NCI-H2227 treated with DMSO at 0.1 percent for 48 hours (cell line): ENCODE measurements at places on chromosomes 7 and 10.

GRCh38 chr7:110347081-110347480 is 743.8 kb upstream of the LRRN3 start:
- DNase-seq: no peak

DNA sequence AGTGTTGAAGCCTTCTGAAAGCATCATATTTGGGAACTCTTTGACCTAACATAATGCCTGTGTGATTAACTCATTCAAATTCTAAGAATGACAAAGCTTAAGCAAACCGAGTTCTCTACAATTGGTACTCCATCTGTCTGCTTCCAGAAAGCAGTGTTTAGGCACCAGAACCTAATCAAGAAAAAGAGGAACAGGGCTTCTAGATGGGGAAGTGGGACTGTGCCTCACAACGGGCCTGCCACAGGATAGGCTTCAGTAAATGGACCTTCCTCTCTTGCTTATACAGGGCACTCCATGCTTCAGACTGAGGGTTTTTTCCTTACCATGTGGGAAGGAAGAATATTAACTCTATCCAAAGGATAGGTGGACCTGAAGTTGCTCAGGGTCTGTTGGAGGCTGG is 808.1 kb downstream of the XPNPEP1 start:
- no peak for DNase-seq

GRCh38 chr7:129341212-129341611 is 93.0 kb upstream of the STRIP2 start:
- DNase-seq: no peak

DNA sequence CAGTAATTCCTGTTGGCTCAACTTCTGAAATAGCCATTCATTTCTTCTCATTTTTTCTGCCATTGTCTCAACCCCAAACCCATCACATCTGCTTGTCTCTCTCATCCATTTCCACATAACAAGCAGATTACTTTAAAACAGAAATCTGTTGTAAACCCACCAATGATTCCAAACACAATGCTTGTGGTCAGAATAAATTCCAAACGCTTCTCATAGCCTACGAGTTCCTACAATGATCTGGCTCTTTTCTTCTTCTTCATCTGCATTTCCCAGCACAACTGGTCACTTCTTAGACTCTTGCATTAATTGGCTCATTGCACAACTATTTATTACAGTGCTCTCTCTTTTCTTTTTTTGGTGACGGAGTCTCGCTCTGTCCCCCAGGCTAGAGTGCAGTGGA is 364.1 kb downstream of the GATA3 start:
- no peak for DNase-seq

- no peak for DNase-seq
Observed at GRCh38 chr7:63087575-63088190, 911.0 kb upstream of the ZNF722 start.

DNA sequence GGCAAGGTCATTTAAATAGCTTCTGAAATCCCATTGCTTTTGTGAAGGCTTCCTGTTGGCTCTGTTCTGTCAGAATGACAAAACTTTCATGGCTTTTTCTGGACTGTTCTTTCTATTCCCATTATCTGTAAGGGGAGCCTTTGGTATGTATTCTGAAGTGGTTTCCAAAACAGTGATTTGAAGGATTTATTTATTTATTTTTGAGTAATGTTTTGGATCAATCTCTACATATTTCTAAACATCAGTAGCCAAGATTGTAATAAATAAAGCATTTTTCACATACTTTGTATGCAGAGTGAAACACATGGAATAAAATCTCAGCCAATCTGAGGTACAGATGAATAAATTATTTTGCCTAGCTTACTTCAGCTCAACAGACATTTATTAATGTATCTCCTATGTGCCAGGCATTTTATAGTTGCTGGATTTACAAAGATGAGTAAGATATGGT is 121.1 kb downstream of the BBS9 start:
- DNase-seq: no peak

DNA sequence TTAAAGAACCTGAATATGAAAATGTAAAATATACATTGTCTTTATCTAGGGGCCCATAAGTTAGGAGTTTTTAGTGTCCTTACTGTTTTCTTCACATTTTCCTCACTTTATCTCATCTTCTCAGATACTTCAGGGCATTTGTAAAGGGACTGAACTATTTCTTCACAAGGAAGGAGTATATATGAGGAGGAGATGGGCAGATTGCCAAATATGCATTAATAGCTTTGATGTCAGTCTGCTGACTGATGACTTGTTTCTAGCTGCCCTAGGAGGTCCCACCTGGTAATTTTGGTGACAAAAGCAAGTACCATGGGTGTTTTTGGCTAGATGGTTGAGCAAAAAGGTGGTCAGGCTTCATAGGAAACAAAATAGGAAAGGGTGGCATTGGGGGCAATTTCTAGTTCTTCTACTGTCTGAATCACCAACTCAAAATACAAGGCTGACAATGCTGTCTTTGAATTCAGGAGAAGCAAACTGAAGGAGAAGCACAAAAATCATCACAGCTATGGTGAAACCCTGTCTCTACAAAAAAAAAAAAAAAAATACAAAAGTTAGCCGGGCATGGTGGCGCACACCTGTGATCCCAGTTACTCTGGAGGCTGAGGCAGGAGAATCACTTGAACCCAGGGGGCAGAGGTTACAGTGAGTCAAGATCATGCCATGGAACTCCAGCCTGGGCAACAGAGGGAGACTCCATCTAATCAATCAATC is 10.4 kb upstream of the STRIP2 start:
- DNase-seq: no peak

DNA sequence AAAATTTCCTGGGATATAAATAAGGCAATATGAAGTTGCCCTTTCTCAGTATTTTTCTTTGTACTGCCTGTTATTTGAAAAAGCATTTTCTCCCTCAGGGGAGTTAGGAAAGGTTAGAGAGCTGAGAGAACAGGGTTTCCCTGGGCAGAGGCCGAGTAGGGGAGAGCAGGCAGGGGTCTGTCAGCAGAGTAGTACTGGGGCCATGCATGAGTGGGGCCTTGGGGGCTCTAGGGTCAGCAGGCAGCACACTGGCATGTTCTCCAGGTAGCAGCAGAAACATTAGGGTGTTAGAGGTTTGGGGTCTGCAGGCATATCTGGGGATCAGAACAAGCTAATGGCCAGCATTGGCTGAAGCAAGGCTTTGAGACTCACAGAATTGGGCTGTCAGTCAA is 56.4 kb downstream of the KLRG2 start:
- no peak for DNase-seq

DNA sequence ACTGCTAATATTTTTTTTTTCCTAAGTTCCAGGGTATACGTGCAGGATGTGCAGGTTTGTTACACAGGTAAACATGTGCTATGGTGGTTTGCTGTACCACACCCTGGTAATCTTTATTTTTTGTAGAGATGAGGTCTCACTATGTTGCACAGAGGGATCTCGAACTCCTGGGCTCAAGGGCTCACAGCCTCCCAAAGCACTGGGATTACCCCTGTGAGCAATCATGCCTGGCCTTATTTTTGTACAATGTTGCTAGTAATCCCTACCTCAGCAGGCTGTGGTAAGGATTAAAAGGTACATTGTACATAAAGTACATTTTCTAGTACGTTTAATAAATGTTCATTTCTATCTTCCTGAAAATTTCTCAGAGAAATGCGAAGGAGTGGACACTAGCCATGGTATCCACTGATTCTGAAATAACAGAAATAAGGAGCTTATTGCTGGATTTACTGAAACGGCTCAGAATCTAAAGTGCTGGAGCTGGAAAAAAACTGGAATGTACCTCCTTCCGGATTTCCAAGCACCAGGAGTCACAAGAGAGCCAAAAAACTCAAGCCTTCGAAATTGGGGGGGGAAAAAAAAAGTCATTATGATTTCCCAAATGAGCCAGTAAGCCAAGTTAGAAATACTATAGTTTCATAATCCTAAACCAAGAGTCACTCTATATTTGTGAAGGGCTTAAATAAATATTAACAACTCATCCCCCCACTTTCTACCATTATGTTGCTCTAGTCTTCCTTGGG is 69.6 kb downstream of the NT5C2 start:
- no peak for DNase-seq

- no peak for DNase-seq
Observed at GRCh38 chr7:105084581-105084980, 70.6 kb downstream of the KMT2E start.

DNA sequence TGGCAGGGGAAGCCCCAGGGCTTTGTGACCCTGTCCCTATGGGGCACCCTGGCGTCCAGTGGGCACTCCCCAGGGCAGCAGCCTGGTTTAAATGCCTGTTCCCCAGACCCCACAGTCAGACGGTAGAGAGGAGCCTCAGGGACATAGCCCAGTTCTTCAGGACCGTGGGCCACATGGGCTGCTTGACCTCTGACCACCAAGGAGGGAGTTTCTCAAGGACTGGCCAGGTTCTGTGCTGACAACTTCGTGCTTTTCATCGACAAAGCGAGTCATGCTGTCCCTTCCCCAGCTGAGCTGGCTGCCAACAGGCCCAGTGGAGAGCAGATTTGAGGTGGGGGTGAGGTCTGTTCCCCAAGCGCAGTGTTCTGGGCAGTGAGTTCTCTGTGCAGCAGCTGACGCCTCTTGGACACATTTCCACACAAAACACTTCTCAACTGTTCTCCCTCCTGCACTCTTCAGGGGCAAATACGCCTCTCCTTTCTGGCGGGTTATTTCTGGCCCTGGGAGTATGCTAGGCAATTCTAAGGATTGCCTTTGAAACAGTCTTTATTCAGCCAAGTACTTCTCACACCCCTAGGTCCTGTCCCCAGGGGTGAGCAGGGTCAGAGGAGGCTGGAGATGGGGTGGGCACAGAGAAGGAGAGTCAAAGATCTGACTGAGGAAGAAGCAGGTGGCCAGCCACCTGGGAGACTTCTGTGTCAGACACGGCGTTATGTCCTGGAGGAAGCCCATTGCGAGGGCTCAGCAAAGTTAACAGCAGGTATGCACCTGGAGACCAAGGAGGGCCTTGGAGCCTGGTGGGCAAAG is 57.3 kb upstream of the CAMK2B start:
- DNase-seq: no peak

- peak; percentile 4 for DNase-seq
Observed at GRCh38 chr7:87886875-87887274, 10.6 kb downstream of the DBF4 start.

DNA sequence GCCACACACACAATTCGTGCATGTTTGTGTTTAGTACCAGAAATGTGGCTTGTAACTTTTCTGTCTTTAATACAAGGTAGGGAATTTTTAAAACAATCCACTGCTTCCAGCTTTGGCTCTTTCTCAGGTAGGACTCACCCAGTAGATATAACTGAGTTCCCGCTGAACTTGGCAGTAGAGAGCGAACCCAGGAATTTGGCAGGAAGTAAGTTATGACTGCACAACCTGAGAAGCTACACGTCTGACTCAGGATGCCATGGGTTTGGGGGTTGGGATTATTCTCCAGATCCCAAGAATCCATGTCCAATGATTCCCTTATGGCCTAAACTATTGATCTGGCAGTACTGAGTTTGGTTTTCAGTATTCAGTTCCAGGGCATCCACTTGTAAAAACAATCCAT is 499.7 kb downstream of the CALN1 start:
- DNase-seq: no peak

- no peak for DNase-seq
Observed at GRCh38 chr7:98958968-98959367, 80.6 kb downstream of the TRRAP start.

DNA sequence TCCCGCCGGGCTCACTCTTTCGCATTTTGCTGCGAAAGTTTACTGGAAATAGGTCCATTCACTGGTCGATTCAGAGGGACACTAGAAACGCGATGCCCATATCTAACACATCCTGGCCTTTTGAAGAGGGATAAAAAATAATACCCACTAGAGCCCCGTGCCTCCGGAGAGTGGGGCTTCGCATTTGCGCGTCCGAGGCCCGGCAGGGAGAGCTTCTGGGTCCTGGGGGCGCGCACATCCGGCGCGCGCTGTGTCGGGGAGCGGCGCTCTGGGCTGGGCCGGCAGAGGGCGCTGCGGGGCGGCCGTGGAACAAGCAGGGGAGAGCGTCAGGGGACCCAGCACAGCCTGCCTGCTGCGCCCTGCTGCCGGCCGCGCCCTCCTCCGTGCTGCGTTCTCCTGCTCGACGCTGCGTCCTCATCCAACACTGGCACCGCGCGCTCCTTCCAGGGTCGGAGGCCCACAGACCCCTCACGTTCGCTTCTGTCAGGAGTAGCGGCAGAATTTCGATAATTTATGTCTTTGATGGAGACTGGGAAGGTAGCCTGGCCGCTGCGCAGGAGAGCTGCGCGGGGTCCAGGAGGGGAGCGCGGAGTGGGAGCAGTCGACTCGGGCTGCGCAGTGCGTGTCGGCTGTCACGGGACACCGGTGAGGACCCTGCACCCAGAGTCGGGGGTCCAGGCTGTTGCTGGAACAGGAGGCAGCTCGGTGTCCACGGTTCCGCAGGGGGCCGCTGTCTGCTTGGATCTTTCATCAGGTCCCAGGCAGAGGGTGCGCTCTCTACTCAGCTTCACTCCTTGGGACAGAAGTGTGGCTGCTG is 41.5 kb upstream of the ZNF32 start:
- DNase-seq: peak; percentile 35

DNA sequence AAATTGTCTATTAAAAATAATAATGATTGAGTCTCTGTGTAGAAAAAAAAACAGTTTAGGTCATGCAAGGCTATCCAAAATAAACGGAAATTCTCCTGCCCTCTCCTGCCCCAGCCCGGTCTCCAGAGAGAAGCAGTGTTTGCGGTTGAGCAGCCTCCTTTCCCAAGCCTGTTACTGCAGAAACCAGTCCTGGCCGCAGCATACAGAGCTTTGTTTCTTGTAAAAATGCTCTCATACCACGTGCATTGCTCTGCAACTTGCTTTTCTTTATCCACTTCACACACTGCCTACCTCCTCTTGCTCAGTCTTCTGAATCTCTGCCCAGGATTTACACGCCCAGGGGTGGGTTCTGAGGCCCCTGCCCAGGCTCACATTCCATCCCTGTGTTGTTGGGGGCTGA is 34.4 kb upstream of the CUL1 start:
- DNase-seq: no peak

GRCh38 chr10:5888843-5889623 is 660 bp downstream of the ANKRD16 start:
- DNase-seq: peak; percentile 25

DNA sequence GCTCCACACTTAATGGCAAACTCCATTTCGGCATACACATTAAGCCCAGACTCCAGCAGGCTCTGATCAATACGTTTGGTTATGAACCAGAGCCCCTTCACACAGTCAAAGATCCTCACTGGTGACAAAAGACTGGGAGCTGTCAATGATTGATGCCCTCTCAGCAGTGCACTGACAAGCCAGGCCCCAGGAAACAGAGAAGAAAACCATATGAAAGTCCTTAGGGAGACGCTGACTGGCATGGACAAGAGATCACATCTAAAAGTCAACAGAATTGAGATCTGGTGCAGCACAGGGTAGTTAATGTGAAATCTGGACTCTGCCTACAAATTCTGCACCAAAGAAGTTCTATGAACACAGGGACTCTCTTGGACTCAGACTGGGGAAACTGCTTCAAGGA is 600.9 kb upstream of the NRP1 start:
- DNase-seq: no peak
